KBM-7 (cell line): ENCODE measurements at places on chromosomes 2 and 18.

GRCh38 chr2:162126527-162126926 is 25.5 kb downstream of the GCG start:
- no peak for DNase-seq

- DNase-seq = no peak
Observed at GRCh38 chr2:203432811-203433210, 102.3 kb downstream of the RAPH1 start.

- DNase-seq = no peak
Observed at GRCh38 chr18:816088-816653, 4.1 kb upstream of the YES1 start.

GRCh38 chr2:44291281-44292248 is 16.3 kb downstream of the SLC3A1 start:
- peak; percentile 79 for DNase-seq

GRCh38 chr2:203446071-203446481 is 89.0 kb downstream of the RAPH1 start:
- peak; percentile 21 for DNase-seq

DNA sequence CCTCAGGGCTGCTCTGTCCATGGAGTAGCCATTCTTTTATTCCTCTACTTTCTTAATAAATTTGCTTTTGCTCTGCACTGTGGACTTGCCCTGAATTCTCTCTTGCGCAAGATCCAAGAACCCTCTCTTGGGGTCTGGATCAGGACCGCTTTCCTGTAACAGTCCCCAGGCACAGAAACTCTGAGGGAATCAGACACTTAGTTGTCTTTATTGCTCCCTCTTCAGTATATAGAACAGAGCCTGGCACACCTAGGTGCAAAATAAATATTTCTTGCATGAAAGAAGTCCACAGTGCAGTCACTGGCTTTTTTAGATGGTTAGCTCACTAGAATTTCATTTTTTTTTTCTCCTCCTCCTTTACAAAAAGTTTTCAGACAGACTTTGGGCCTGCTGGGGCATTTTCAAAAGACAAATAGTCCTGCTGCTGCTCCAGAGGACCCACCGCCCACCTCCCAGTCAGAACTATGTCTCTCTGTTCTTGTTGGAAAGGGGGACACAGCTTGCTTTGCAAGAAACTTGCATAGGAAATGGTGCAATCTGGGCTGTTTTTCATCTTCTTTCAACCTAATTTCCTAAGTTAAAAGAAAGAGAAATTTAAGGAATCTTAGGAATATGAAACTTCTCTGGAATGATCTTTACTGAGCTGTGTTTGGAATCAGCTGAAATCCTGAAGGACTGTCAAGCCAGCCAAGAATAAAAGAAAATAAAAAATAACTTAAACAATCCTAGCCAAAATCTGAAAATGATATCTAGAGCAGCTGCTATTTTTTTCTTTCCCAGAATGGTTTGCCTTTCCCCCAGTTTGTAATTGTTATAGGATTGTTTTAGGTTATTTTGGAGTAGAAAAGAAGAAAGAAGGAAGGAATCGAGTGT is 31.7 kb upstream of the MAP4K3 start:
- DNase-seq = no peak

GRCh38 chr2:124327303-124327702 is 302.2 kb downstream of the CNTNAP5 start:
- DNase-seq = no peak
